Amygdala (tissue), 56 donors: ENCODE measurements at places on chromosomes 4 and X.

- no peak for DNase-seq
These were observed 124.5 kb downstream of the CHM start for GRCh38 chrX:85922821-85923220.

GRCh38 chr4:107060388-107060787 lies 24.3 kb upstream of the DKK2 start:
- no peak for DNase-seq

DNA sequence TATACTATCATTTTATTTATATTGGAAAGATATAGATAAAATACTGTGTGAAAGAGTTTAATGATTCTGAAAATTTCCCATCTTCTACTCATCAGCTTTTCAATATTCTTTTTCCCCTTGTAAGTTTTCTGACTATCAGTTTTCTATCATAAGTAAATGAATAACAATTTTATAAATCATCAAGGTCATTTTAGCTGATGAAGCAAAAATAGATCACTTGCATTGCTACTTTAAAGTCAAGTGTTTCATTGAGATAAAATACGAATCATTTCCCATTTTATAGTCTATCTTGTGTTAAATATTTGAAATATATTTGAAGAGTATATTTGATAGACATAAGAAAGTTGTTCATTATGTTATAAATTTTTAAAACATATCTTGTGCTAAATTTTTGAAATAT lies 811.0 kb upstream of the GALNTL6 start:
- no peak for DNase-seq

DNA sequence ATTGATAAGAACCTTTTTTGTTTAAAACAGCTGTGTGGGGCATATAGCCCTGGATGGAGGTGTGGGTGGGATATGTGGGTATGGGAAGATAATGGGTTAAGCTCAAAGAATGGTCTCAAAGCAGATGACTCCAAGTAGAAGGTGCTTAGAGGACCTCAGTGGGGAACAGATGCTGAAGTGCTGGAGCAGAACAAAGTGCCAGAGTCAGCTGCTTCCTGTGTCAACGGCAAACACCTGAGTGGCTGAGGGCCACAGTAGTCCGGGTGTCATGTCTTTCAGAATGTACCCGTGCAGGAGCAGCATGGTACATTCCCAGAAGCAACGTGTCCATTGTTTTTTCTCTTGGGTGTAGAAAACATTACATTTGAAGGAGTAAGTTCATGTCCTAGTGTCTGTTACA lies 210.6 kb downstream of the CCNG2 start:
- no peak for DNase-seq

- no peak for DNase-seq
These were observed 108.9 kb downstream of the NR3C2 start for GRCh38 chr4:148333265-148333664.

DNA sequence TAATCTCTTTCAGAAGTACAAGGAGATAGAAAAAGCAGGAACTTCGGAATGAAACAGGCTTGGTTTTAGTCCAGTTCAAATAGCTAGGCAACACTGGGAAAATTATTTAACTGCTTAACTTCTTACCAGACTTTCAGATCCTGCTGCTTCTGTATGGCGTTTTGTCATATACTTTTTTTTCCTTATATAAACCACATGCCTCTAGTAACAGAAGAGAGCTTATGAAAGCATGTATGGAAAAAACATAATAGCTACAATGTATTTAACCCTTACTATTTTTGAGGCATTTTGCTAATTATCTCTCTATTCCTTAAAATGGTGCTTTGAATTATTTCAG lies 439.6 kb downstream of the INPP4B start:
- DNase-seq: no peak

DNA sequence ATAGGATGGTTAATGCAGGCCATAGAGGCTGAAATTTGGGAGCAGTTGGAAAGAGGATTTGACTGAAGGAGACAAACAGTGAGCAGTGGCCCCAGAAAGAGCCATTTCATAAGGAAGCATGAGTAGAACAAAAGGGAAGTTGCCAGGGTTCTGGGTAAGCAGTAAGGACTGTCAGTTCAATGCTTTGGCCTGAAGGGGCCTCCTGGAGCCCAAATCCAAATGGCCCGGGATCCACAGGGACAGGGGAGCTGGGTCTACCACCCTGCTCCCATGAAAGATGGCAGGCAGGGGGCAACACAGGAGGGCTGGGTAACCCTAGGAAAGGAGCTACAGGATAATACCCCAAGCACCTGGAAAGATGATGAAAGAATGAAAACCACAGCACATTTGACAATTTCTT lies 4.1 kb upstream of the INTS6L start:
- no peak for DNase-seq

GRCh38 chrX:111041018-111041462 lies 55.0 kb upstream of the PAK3 start:
- DNase-seq: no peak

GRCh38 chrX:79604364-79604763 lies 237.2 kb upstream of the ITM2A start:
- DNase-seq: no peak

DNA sequence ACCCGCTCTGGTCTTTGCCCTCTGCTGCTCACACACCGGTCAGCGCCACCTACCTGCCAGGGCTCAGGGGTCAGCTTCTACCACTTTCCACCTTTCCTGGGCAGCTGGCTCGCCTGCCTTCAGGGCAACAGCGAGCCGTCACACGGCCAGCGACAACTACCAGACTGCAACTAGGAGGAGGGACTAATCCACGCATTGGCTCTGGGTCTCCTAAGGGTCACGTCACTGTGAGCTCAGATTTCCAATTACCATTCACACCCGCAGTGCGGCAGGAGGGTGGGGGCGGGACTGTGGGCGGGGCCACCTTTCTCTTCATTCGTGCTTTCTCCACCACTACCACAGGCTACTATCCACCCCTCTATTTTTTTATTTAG lies at the start of gene BEX5:
TSS of gene BEX5 (minus strand) at position 172 of the 374 bp plus-strand sequence. CDS start 1,712 bp downstream, outside the sequence.
- peak; percentile 7 for DNase-seq

GRCh38 chr4:52660643-52661042 lies 1.5 kb upstream of the USP46 start:
- DNase-seq: no peak

DNA sequence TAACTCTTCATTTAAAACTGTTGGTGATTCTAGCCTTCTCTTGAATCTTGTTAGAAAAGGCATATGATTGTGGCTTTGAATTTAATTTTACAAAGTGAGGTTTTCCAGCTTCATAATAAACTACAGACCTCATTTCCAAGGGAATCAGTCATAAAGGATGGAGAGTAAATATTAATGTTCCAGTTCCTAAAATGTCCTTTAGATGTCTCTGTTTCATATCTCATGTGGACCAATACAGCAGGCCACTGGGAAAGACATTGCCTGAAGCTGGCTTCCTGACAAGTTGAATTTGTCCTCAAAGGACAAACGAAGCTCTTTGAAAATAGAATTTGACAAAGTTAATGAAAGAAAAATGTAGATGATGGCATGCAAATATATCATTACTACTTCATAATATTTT lies 125.4 kb downstream of the ZNF330 start:
- DNase-seq: no peak

GRCh38 chr4:36081185-36081584 lies 163.1 kb downstream of the ARAP2 start:
- DNase-seq: no peak
